H1 (cell line): ENCODE measurements at places on chromosomes 6 and 20.

DNA sequence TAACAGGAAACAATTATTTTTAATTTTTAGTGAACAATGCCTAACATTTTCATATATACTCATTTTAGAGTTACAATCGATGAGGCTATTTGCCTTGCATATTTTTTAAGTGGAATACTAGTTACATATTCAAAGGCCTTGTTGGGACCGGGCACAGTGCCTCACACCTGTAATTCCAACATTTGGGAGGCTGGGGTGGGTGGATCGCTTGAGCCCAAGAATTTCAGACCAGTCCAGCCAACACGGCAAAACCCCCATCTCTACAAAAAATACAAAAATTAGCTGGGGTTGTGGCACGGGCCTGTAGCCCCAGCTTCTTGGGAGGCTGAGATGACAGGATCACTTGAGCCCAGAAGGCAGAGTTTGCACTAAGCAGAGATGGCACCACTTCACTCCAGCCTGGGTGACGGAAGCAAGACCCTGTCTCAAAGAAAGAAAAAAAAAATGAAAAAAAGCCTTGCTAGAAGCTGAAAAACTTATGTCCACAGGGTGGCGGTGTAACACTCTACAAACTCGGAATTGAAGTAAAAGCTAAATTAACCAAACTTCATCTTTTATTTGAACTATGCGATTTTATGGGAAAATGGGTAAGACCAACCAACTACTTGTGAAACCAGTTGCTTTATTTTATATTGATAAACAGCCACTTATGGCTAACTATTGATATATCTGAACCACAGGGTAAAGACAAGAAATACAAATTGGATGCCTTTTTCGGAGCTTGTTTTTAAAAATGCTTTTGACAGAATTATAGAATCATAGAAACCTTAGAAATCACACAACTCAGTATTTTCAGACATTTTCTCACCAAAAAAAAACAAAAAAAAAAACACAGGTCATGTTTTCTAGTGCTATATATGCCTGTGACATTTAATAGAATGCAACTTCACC, 24.1 kb upstream of the ROS1 start:
- peak; percentile 56 for DNase-seq

- no peak for DNase-seq
Measured at GRCh38 chr6:139605350-139605749, 230.9 kb upstream of the CITED2 start.

- no peak for DNase-seq
Measured at GRCh38 chr20:4601630-4602296, 119.9 kb upstream of the PRND start.

- DNase-seq = no peak
Measured at GRCh38 chr20:36101192-36101591, 53.3 kb upstream of the EPB41L1 start.

- no peak for DNase-seq
Measured at GRCh38 chr20:64055893-64056638, 6.6 kb upstream of the SOX18 start.

GRCh38 chr6:144935181-144935580, 650.0 kb downstream of the UTRN start:
- DNase-seq = no peak

GRCh38 chr20:11716239-11716944, 201.3 kb upstream of the BTBD3 start:
- DNase-seq = no peak

GRCh38 chr6:16511723-16512489, 249.4 kb downstream of the ATXN1 start:
- DNase-seq = no peak

DNA sequence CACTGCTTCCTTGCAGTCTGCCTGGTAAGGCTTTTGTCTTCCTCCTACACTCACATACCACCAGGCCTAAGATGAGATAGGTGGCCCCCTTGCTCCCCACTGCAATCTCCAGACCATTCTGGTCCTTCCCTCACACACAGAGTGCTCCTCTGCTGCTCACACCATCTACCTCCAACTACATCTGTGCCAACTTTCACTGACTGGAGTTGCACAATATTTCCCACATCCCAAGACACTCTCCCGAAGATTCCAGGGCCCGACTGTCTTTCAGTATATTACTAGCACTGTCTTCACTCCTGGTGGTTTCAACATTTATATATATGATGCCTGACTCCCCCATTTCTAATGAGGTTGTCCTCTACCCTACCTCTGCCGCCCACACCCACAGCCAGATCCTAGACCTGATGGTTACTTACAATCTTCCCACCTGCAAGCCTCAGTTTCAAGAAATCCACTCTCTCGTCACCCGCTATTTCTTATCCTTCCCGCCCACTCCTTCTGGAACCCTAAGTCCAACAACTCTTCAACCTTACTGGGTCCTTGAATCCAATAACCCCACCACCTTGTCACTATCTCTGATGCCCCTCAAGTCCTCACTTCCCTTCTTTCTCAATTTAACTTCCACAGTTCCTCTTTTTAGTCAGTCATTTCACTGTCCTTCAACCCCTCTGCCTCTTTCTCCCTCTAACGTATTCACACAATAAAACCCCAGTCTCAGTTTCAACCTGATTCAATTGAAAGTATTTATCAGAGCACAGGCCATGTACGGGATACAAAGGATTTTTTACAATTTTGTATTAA, 21.6 kb downstream of the RALGAPA2 start:
- no peak for DNase-seq

- no peak for DNase-seq
Measured at GRCh38 chr20:31682927-31683326, 39.7 kb downstream of the BCL2L1 start.

GRCh38 chr6:14738933-14739332, 506.9 kb upstream of the JARID2 start:
- no peak for DNase-seq

- peak; percentile 55 for DNase-seq
Measured at GRCh38 chr6:30481211-30481964, 7.9 kb upstream of the HLA-E start.

DNA sequence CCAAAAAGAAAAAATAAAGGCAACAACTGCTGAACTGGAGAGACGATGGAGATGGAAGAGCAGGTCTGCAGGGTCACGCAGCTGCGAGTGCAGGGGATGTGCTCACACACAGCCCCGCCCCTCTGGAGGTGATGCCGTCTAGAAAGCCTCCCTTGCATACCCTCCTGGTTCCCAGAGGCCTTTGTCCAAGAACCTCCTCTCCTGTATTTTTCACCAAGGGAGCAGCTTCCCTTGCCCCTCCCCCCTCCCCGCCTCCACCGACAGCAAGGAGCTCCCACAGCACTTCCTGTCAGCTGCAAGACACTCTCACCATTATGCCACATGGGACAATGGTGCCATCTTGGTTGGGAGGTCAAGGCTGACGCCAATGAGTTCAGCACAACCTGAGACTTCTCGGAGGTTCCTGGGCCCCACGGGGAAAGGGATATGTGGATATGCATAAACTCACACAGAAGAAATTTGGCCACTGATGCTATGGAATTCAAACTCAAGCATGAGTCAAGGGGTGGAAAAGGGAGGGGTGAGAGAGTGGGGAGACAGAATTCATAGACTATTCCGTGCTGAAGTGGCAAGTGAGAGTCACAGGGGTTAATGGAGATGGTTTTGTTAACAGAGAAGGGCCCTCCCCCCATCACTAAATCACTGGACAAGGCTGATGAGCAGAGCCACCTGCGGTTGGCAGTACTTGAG, 132.9 kb downstream of the SCML4 start:
- DNase-seq = no peak

GRCh38 chr6:158667360-158667981, 17.6 kb downstream of the SYTL3 start:
- no peak for DNase-seq

DNA sequence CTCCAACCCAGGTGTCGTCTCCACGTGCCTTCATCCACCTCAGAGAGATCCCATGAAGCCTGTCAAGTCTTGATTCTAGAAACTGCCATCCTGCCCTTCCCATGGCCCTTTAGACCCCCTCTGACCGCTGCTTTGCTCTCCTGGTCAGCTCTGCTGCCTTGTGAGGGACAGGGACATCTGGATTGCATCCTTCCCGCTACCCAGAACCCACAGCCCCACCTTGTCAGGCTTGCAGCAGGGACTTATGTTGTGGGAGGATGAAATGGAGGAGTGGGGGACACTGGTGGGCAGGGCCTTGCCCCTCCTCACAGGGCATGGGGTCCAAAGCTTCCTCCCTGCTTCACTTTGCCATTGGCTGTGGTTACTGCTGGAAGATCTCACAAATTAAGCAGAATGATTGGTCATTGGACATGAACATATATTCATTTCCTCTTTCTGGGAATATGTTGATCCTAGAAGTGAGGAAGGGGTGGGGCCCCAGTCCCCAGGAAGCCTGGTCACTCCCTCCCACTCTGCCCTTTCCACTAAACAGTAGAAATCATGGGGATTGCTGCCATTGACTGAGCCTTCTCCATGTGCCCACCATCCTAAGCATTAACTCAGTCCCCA, 4.5 kb downstream of the GLP1R start:
- DNase-seq = no peak

GRCh38 chr6:150878347-150879213, 13.1 kb downstream of the MTHFD1L start:
- DNase-seq = no peak

GRCh38 chr20:10415013-10415650, 18.9 kb downstream of the MKKS start:
- DNase-seq = no peak

DNA sequence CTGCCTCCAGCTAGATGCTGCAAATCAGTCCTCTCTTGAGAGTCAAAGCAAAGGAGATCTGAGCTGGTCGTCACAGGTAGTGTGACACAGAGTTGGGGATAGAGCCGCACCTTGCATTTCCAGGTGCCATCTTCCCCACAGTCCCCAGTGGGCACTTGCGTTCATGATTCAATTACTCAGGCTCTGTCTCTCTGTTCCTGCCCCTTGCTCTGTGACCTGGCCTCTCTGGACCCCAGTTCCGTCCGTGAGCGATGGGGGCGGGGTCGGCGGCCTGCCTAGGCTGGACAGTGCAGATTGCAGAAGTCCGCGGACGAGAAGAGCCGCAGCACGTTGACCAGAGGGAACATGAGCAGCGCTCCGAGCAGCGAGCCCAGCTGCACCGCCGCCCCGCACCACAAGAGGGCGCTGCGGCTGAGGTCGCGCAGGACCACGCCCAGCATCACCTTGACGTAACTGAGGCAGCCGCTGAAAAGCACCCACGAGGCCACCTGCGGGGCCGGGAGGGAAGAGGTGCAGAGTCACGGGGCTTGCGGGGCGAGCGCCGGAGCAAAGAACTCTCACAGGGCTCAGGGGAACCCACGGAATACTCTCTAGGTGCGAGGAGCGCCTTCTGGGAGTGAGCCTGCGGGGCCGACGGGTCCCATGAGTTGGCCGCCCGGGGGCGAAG, 7.4 kb downstream of the SLC52A3 start:
- peak; percentile 94 for DNase-seq

- no peak for DNase-seq
Measured at GRCh38 chr6:129577691-129578090, 132.3 kb downstream of the ARHGAP18 start.

DNA sequence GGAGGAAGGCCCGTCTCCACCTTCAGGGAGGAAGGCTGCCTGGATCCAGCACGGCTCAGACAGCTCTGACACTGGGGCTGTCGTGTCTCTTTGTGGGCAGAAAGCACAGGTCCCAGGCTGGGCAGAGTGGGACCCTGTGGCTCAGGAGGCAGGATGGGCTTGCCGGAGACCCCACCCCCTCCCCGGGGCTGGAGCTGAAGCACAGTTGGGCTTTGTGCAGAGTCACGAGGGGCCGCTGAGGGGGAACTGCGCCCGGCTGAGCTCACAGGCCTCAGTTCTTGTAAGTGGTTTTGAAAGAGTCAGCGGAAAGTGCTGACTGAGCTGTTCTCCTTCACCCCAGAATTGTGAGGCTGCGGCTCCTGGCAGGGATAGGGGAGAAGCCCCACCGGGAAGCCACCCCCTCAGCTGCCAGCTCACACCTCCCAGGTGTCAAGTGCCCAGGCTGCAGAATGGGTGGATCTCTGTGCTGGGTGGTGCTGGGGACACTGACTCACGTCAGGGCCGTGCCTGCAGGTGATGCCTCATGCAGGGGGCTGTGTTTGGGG, 145.5 kb upstream of the RNF24 start:
- DNase-seq = no peak

- no peak for DNase-seq
Measured at GRCh38 chr20:61435184-61435822, 183.2 kb downstream of the CDH4 start.

DNA sequence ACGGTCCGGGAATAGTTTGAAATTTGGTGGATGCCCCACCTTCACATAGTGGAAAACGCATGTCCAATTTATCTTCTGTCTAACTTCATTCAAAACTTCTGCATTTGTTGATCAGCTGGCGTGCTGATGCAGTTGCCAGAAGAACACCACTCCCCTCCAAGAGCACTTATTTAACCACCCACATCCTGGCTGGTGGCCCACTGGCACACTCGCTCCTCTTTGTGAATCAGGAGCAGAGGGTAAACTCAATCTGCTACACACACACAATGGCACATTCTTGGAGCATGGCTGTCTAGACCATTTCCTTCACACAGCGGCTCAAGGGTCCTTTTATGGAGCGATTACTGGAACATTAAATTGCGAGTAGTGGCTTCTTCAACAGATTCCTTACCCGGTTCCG, 55.1 kb upstream of the CEP162 start:
- no peak for DNase-seq

DNA sequence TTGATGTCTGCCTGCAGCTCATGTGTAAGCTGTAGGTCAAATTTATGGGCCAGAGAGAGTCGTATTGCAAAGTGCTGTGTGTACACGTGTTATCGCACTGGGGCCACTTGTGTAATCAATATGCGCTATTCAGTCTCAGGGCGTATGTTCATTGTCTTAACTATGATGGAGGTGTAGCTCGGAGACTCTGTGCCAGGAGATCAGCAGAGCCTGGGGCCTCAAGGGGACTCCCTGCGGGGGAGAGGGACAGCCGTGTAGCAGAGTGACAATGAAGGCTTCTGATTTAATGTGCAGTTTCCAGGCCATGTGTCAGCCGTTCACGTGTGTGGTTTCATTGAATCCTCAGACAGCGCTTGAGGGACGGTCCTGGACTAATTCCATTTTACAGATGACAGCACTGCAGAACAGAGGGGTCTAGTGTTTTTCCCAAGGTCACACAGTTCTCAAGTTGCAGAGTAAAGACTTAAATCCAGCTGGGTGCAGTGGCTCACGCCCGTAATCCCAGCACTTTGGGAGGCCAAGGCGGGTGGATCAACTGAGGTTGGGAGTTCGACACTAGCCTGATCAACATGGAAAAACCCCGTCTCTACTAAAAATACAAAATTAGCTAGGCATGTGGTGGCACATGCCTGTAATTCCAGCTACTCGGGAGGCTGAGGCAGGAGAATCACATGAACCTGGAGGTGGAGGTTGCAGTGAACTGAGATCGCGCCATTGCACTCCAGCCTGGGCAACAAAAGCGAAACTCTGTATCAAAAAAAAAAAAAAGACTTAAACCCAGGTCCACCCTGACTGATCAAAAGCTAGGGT, 242.5 kb downstream of the PREX1 start:
- no peak for DNase-seq

- DNase-seq = no peak
Measured at GRCh38 chr20:39013662-39014109, 51.5 kb downstream of the DHX35 start.

- DNase-seq = peak; percentile 8
Measured at GRCh38 chr6:107793191-107793590, 30.9 kb downstream of the SCML4 start.

GRCh38 chr6:131946992-131947955, 3.9 kb downstream of the CCN2 start:
- DNase-seq = no peak
